Pons (tissue), 1 donor: ENCODE measurements at places on chromosomes 1 and 21.

GRCh38 chr1:185207170-185207569, 50.2 kb downstream of the SWT1 start:
- no peak for DNase-seq

DNA sequence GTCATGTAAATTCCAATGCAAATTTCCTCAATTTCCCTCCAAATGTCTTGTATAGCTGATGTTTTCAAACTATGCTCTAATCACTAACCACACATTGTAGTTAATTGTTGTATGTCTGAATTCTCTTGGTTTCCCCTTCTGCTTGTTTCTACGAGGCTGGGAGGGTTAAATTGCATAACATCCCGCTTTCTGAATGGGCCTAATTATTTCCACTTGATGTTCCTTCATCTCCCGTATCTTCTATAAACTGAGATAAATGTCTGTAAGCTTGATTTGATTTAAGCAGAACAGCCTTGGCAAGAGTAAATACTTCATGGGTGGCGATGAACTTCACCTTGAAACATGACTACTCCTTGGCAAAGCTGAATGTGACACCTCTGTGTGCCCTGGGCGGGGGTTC, 72.2 kb downstream of the SERINC2 start:
- no peak for DNase-seq

GRCh38 chr1:208093754-208094719, 150.1 kb downstream of the PLXNA2 start:
- DNase-seq: peak; percentile 49

GRCh38 chr1:205325334-205325884, 3.9 kb upstream of the NUAK2 start:
- DNase-seq: peak; percentile 86

DNA sequence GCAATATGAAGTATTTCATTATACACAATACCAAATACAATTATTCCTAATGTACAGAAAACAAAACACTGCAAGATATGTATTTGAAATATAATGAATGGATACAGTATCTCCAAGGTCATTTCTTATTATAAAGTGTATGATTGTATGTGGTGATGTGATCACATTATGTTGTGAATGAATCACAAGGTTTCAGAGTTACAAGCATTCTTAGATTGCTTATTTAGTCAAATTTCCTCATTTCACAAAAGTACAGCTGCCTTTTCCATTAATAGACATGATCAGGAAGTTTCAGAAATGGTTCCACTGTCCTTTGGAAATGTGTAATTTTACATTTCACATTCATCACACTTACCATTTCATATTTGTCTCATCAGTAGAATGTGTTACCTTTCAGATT, 28.3 kb upstream of the NEK7 start:
- no peak for DNase-seq

GRCh38 chr1:155170806-155171205, 2.3 kb downstream of the KRTCAP2 start:
- DNase-seq: no peak

GRCh38 chr1:44822981-44823451, 14.7 kb downstream of the BTBD19 start:
- DNase-seq: no peak

- no peak for DNase-seq
Observed at GRCh38 chr21:46223217-46223616, 5.4 kb downstream of the LSS start.

DNA sequence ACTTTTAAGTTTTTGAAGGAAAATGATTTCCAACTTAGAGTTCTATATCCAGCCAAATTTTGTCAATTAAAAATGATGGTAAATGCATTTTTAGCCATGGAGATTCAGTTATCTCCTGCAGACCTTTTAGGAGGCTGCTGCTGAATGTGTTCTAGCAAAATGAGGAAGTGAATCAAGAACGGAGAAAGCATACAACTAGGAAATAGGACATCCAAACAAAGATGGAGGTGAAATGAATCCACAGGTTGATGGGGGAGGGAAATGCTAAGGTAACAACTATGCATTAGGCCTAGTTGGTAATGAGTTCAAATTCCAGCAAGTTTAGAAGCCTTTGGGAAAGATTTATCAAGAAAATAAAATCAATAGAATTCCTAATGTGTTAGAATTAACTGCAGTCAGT, 80.5 kb downstream of the FNBP1L start:
- no peak for DNase-seq

- DNase-seq: no peak
Observed at GRCh38 chr1:36532810-36533401, 50.2 kb upstream of the CSF3R start.
